ENCODE measurements at places on chromosomes 6 and 20. TPM values are rescaled to one million over a fixed set of nuclear protein-coding genes. Genes with fewer than 3 reads are reported as not detected.

The NMBR gene
- total RNA-seq, result not detected

The BMP6 gene
- total RNA-seq, result 5.8 TPM

The OR5V1 gene
- total RNA-seq, result not detected

The SMPDL3A gene
- total RNA-seq, result 6.5 TPM

The MYL9 gene
- 1,785 TPM for total RNA-seq

The KIAA0408 gene
- 25.2 TPM for total RNA-seq

The CLIC5 gene
- total RNA-seq, result 6.9 TPM

The SNAP91 gene
- 9.4 TPM for total RNA-seq

The DEFB132 gene
- not detected for total RNA-seq

The WFDC6 gene
- total RNA-seq, result not detected

The BTNL2 gene
- not detected for total RNA-seq

The PPP1R14C gene
- 1.5 TPM for total RNA-seq

The RXRB gene
- total RNA-seq, result 25.6 TPM

The ZNF512B gene
- total RNA-seq, result 9.0 TPM

The UCKL1 gene
- total RNA-seq, result 27.7 TPM

The GTSF1L gene
- total RNA-seq, result not detected

The PSMF1 gene
- 99.6 TPM for total RNA-seq

The SNAP25 gene
- 2.7 TPM for total RNA-seq

The HLA-DOB gene
- 0.37 TPM for total RNA-seq

The CAGE1 gene
- not detected for total RNA-seq

The SFT2D1 gene
- total RNA-seq, result 28.4 TPM

The USP49 gene
- total RNA-seq, result 1.9 TPM

The ABT1 gene
- 13.9 TPM for total RNA-seq

The SLC22A2 gene
- not detected for total RNA-seq

The LY86 gene
- not detected for total RNA-seq

The SLC32A1 gene
- not detected for total RNA-seq

The SRSF12 gene
- total RNA-seq, result 1.4 TPM

Measured in gastroesophageal sphincter (tissue), 4 donors.